ENCODE measurements at places on chromosomes 12 and 14.

GRCh38 chr12:99146185-99146584, 501.1 kb downstream of the APAF1 start:
- DNase-seq: no peak

DNA sequence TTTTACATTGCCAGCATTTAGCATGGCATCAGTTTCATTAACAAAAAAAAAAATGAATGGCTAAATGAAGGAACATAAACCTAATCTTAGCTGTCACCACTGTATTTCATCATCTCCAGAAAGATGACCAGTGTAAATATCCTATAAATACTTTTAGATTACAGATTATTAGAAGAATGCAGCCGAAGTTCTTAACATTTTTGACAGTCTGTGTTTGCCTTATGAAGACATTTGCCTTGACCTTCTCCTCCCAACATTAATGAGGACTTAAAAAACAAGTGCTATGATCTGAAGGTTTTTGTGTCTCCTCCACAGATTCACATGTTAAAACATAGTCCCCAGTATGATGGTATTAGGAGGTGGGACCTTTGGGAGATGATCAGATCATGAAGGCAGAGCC, 253.0 kb downstream of the SNAPC1 start:
- DNase-seq: no peak

DNA sequence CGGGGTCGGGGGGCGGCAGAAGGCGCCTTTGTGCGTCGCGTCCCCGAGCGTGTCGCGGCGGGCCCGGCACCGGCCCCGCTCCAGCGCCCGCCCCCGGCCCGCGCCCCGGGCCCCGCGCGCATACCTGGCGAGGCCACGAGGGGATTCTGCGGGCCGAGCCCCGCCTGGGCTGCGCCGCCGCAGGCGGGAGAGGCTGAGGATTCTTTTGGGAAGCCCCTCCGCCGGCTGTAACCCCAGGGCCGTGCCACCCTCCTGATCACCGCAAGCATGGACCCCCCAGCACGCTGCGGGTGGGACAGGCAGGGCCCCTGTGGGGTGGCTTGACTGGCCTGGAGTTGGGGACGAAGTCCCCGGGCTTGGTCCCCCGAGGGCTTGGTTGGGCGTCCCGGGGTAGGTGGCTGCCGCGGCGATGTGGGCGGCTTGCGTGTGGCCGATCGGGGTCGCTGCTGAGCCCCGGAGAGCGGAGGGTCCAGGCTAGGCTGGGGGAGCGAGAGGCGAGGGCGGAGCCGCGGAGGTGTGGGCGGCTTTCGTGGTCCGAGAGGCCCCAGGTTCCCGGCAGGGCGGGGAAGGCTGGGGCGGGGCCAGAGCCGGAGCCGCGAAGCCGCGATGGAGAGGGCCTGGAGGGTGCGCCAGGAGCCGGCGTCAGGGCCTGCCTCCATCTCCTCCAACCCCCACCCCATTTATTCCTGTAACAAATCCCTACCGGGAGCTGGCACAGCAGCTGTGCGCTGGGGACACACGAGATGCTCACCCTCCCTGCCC, 28.4 kb upstream of the GPR132 start:
- peak; percentile 75 for DNase-seq

DNA sequence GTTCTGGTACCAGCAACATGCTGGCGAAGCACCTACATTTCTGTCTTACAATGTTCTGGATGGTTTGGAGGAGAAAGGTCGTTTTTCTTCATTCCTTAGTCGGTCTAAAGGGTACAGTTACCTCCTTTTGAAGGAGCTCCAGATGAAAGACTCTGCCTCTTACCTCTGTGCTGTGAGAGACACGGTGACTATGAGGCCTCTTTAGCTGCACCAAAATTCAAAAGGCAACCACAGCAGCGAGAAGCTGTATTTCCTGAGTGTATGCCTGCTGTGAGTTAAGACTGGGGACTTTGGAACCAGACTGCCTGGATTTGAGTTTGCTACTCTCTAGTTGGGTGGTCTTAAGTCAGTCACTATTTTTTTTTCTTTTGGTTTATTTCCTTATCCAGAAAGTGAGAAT, 8.7 kb upstream of the OR10G2 start:
- DNase-seq: no peak

GRCh38 chr14:105042813-105043212, 21.9 kb upstream of the CDCA4 start:
- no peak for DNase-seq

DNA sequence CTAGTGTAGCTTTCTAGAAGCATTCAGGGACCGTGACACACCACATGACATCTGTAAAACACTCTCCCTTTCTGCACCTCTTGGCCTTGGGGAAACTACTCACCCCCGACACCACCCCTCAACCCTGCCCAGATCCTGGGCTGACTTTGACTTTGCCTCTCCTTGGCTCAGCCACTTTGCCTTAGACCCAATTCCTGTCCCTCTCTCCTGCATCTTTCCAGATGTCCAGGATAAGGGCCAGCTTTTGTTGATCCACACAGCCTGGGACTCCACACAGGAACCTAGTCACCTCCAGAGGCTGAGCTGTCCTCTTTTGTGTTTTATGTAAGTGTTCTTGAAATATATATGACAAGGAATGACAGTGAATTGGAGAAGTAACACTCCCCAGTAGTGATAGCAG, 153.7 kb upstream of the PLXNC1 start:
- no peak for DNase-seq

DNA sequence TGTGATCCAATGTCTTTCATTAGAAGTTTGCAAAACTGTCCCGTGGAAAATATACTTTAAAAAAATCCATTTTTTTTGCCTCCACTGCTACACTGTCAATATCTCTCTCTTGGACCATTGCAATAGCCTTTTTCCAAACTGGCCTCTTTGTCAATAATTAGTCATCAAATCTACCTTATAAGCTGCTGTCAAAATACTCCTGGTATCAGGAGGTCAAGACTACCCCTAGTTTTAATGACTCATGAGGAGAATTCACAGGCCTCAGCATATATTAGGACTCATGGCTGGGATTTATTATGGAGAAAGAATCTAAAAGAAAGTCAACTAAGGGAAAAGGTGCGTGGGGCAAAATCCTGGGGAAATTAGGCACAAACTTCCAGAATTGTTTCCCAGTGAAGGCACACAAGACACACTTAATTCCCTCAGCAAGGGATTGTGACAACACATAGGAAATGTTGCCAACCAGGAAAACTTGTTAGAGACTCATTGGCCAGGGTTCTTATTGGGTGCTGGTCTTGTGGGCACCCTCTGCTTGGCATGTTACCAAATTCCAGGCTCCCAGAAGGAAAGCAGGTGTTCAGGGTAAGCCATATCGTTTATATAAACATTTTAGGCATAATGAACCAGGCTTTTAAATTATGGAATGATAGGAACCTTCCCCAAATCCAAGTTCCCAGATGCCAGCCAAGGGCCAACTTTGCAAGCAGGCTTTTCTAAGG, 56.1 kb downstream of the TMEM117 start:
- DNase-seq: no peak

- DNase-seq: no peak
Observed at GRCh38 chr12:32906399-32907165, 10.0 kb upstream of the PKP2 start.

DNA sequence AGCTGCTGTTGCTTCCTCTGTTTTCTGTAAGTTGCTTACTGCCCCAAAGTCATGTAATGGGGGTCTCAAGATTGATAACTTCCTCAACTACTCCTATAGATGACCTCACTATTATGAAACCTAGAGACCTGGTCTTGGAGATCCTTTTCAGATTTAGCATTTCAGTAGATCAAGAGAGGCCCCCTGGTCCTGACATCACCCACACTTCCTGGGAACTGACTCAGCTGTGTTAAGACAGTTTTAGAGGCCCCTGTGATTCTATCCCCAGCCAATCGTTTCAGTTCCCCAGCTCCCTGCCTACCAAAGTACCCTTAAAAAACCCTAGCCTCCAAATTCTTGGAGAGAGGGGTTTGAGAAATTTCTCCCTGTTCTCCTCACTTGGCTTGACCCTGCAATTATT, 9.2 kb upstream of the ARG2 start:
- no peak for DNase-seq

DNA sequence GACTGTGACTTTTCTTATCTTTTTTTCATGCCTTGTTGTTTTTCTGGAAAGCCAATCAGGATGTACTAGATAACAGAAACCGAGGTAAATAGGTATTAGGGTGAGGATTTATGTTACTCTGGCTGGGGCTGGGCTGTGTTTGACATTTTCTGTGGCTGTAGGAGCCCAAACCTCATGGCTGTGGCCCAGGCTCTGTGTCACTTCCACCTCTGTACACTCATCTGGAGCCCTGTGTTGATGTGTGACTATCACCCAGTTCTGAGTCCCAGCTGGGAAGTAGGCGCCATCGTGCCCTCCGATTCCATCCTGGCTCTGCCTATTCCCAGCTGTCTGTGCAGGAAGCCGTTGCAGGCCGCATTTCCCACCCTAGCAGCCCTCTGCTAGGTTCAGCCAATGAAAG, 1.6 kb upstream of the HHIPL1 start:
- no peak for DNase-seq

DNA sequence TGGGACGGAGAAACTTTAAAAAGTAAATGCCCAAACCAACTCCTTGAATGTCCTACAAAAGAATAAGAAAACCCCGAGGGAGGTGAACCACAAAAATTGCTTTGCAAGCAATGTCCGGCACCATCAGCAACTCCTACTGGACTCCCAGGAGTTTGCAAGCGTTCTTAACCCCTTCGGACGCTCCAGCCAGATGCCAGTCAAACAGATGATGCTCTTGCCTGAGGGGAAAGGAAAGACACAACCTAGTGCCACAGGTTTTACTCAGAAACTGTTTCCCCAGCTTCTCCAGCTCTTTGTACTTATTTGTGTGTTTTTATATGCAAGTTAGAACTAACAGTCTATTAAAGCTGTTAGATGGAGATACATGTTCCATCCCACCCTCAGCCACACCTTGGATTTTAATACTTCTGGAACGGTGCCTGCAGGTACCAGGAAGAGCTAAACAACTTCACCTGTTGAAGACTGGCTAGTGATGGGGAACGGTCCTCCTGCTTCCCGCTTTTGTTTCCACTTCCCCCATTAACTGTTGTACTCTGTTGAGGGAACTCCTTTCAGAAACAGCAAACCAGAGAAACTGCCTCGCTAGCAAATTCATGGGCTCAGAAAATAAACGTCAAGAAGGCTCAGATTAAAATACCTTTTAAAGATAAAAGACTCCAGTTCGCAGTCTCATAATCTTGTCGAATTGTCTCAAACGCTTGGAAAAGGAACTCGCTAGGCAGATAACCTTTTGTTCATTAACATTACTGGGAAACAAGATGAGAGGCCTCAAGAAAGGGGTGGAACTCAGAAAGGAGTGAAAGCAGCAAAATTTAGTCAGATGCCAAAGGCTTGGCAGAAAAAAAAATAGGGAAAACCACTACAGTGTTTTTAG, 1.1 kb upstream of the FERMT2 start:
- peak; percentile 71 for DNase-seq

DNA sequence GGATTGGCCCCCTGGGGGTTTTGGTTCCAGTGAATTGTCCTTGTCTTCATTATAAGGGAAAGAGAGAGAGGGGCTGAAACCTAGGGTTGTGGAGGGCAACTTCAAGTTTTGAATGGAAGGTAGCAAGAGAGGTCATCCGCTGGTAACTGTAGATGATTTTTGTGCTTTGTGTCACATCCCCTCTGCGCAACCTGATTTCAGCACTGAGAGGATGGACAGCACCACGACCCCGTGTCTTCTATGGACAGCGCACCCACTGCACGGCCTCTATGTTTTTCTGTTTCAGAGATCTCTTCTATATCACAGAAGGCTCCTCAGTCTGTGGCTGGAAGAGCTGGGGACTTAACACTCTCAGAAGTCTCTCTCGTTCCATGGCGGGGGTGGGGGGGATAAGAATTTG, 127.0 kb upstream of the RPH3A start:
- DNase-seq: no peak

- DNase-seq: no peak
Observed at GRCh38 chr14:58288106-58288792, 10.1 kb upstream of the ARID4A start.

GRCh38 chr14:93981316-93982229, 5.2 kb upstream of the ASB2 start:
- DNase-seq: no peak

GRCh38 chr14:71324767-71325272, 417.6 kb downstream of the PCNX1 start:
- no peak for DNase-seq

DNA sequence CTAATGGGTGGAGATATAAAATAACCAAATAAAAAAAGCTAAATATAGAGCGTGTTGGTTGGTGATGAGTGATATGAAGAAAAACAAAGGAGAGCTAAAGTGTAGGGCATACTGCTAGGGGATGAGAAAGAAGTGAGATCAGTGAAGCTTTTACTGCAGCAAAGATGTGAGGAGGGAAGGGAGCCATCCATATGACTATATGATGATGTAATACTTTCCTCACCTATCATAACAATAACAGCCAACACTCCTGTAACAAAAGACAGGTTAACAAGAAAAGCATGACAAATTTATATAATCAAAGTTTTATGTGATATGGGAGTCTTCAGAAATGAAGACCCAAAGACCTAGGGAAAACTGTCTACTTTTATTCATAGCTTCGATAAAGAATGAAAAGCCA, 57.4 kb upstream of the LRFN5 start:
- no peak for DNase-seq

- no peak for DNase-seq
Observed at GRCh38 chr14:29740491-29740890, 187.2 kb downstream of the PRKD1 start.

DNA sequence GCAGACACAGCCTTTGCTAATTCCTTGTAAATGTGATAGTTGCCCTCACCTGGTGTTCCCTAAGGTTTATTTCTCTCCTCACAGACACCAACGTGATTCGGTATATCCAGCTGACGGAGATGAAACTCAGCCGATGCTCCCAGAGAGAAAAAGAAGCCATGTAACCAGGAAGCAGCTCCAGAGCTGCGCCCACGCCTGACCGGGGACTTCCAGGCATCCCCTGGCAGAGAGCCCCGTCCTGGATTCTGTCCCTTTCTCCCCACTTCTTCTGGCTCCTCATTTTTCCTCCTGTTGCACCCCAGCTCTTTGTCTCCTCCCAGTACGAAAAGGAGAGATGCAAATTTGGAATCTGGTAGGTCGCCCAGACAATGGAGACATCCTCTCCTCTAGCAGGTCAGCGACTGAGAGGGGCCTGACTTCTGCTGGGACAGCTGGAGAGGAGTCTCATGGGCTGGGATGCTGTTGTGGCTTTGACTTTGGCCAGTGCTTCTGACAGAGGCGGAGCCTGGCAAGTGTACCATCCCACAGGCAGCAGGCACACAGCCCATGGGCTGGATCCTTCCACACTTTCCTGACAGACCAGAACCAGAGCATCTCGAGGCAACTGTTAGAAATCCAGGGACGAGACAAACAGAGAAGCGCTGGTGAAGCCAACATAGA, 29.4 kb downstream of the TTC9 start:
- peak; percentile 50 for DNase-seq

DNA sequence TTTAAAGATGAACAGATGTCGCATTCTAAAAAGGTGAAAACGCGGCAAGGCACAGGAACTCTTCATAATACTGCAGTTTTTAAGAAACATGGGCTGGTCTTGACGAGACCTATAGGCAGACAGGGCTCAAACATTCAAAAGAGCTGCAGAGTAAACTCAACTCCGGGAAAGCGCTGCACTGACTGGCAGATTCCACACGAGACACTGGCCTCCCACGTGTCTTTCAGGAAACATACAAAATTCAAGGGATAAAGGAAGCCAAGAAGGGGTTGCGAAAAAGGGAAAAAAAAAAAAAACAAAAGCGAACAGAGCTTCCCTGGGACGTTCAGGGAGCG, 614 bp upstream of the ARF6 start:
- peak; percentile 63 for DNase-seq
